Activated CD8-positive, alpha-beta memory T cell treated with anti-CD3 and anti-CD28 coated beads for 48 hours (primary cell): ENCODE measurements at places on chromosomes 1 and 21.

DNA sequence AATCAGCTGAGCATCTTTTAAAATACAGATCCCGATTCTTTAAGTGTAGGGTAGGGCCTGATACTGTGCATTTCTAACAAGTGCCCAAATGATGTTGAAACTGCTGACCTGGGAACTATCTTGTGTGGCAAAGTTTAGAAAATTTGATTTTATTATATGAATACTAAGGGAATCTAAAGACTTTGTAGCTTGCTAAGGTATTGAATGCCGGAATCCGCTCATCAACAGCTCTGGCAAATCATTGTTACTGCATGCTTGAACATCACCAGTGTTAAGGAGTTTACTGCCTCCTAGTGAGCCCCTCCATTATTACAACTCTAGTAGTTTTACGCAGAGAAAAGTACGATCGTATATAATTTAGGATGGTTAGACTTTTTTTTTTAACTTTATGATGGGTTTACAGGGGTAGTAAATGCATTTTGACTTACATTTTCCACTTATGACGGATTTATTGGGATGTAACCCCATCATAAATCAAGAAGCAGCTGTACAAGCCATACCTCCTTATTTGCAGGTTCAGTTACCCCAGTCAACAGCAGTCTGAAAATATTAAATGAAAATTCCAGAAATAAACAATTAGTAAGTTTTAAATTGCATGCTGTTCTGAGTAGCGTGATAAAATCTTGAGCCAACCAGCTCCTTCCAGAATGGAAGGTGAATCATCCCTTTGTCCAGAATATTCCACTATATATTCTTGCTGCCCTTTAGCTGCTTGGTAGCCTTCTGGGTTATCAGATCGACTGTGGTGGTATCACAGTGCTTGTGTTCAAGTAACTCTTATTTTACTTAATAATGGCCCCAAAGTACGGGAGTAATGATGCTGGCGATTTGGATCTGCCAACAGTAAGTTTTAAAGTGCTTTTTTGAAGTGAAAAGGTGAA is 892 bp downstream of the TYW3 start:
- DNase-seq = no peak

DNA sequence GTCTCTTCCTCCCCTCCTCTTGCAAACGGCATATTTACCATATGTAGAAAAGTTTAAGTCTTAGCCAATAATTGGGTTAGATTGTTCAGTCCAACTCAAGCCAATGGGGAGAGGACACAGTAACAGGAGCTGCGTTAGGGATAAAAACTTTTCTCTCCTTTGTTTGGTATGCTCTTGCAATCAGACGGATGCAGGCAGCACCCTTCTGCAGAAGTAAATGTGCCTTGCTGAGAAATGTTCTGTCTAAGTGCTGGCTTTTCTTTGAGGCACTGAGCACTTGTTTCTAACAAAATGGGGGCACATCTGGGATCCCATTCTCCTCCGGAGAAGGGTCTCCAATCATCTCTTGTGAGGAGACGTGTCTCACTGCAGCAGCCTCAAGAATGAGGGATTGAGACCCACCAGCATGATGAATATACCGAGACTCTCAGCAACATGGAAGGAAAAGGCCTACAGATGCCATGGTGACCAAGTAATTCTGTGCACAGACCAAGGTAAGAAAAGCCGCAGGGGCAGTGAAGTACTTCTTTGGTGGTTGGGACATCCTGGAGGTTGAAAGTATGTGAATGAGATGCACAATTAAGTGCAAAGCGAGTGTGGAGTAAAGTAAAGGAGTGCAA is 20.7 kb upstream of the GNG4 start:
- no peak for DNase-seq

DNA sequence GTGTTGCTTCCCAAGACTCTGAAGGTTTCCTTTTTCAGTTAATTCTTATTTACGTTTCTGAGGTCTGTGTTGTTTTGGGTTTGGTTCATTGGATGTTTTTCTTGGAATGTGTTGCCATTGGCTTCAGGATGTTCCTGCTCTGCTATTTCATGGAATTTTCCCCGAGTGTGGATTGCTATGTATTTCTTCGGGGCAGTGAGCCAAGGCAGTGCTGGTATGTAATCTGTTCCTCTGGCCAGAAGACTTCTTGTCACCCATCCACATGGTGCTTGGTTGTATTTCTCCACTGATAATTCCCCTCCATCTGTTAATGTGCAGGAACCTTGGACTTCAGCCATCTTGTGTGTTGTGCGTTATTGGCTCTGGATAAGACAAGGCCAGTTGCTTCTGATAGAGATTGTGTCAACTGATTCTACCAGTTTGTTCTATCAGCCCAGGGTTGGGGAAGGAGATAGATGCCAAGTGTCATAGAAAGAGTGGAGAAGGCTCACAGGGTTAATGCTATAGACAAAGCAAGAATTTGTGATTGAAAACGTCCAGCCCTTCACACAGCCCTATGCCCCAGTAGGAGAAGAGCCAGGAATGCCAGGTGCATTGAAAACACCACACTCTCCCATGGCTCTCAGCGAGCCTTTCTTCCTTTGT is 505.2 kb downstream of the PLPP3 start:
- DNase-seq = no peak

GRCh38 chr1:198656500-198656932 is 17.7 kb downstream of the PTPRC start:
- DNase-seq = no peak

DNA sequence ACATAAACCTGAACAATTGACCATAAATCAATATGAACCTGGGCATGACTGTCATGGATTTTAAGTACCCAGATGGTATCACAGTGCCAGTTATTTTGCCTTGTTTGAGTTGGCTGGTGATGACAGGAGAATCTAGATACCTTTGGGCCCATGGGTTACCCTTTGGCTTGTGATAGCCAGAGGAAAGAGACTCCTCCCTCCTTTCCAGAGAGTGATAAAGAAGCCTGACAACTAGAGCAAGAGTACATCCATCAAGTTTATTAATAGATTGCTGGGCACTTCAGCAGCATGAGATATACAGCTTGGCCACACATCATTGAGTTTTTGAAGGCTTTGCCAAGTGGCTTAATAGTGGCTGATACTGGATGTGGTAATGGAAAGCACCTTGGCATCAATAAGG is 6.6 kb upstream of the FMO3 start:
- DNase-seq = no peak

- DNase-seq = no peak
Measured at GRCh38 chr1:54701996-54702395, 13.7 kb upstream of the TTC4 start.

- DNase-seq = no peak
Measured at GRCh38 chr21:38095220-38095619, 161.6 kb upstream of the KCNJ15 start.

GRCh38 chr1:52436817-52437216 is 32.4 kb downstream of the PRPF38A start:
- DNase-seq = no peak

- no peak for DNase-seq
Measured at GRCh38 chr1:212451416-212452322, 18.9 kb downstream of the NENF start.

DNA sequence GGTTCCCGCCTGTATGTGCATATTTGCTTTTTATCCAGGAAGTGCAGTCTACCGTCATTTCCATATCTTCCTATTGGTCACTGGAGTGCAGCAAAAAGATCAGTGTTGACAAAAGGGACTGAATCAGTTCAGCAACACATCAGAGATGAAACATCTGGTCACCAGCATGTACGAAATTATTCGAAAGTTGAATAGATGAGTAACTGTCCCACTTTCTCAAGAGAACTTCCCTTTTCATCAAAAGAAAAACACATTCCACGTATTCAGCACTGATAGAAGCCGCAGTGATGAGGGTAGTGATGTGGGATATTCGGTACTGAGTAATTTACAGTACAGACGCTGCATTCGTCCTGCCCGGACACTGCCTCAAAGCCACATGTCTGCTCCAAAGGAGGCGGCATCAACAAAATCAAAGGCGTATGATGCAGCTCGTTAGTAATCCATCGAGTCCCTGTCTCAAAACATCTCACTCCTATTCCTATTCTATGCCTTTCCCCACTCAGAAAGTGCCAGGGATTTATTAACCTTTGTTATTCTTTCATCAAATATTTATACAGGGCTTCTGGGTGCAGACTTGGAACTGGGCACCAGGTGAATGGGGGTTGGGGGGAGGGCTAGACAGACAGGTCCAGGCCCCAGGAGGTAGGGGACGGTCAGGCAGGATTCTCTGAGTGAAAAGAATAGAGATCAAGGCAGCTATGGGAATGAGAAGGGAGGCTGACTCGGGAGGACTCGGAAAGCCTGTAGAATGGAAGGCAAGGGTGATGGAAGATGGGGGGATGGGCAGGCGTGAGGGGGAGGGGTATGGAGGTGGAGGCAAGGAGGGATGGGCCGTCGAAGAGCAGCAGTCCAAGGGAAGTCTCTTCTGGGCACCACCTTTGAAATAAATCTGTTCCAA is 79.5 kb upstream of the SLC45A1 start:
- no peak for DNase-seq

DNA sequence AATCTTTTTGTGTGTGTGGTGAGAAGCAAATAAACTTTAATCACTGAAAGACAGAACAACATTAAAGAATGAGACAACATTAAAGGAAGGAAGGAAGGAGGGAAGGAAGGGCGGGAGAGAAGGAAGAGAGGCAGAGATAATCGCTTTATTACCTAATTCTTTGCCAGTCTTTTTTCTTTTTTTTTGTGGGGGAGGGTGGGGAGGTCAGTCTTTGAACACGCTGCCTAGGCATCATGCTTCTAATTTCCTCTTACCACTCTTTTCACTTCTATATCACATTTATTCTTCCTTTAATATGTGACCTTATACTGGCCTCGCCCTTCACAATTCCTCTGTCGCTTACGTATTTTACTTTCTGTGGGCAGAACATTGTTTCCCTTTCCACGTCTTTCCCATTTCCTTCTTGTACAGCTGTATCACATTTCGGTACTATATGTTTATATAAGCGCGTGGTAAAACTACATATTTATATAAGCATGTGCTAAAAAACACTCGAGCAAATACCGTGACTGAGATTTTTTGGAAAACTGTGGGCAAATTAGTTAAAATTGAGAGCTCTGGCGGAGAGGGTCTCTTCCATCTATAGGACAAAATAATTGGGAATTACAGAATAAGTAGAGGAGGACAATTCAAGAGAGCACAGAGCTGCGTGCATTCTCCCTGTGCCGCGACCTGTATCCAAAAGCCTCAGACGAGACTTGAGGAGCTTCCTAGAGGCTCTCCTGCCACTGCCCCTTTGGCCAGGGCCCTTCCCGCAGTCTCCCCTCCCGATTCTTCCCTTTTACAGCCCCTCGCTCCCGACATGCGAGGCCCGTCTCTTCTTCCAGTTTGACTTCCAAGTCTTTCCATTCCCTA is 823 bp upstream of the PRKAA2 start:
- DNase-seq = no peak

DNA sequence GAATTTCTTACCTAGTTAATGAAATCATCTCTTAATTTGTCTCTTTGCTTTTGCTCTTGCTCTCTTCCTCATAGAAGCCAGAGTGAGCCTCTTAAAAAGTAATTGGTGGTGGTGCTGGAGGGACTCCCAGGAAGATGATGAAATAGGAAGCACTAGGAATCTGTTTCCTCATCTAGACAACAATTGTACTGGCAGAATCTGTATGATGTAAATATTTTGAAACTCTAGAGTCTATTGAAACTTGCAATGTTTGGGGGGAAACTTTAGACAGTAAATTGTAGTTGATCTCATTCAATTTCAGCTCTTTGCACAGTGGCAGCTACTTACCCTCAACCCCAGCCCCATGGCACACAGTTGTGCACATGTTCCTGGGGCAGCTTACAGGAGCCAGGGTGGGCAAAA is 10.6 kb downstream of the RGSL1 start:
- no peak for DNase-seq

DNA sequence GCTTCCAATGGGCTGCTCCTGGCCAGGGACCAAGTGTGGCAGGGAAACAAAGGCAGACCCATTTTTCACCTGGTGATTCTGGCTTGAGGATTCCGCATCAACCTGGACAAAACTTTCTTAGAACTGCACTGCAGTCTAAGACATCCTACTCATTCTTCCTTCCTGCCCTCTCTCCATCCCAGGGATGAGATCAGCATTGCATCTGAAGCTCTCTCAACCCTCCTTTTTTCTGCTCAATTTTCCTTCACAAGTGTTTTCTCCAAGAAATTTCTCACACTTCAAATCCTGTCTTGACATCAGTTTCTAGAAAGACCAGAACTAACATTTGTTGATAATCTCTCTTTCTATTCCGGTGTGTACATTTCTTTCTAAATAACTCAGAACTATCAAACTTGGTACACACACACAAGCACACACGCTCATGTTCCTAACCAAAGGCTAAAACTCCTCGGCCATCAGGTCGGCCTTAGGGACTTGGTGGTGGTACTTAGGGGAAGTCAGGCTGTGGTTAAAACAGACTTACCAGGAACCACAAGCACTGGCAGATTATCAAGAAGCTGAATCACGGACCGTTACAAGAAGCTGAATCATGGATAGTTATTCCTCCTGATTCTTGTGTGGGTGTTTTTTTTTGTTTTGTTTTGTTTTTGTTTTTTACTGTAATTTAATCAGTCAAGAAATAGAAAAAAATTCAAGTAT is 21.0 kb upstream of the CXADR start:
- no peak for DNase-seq

DNA sequence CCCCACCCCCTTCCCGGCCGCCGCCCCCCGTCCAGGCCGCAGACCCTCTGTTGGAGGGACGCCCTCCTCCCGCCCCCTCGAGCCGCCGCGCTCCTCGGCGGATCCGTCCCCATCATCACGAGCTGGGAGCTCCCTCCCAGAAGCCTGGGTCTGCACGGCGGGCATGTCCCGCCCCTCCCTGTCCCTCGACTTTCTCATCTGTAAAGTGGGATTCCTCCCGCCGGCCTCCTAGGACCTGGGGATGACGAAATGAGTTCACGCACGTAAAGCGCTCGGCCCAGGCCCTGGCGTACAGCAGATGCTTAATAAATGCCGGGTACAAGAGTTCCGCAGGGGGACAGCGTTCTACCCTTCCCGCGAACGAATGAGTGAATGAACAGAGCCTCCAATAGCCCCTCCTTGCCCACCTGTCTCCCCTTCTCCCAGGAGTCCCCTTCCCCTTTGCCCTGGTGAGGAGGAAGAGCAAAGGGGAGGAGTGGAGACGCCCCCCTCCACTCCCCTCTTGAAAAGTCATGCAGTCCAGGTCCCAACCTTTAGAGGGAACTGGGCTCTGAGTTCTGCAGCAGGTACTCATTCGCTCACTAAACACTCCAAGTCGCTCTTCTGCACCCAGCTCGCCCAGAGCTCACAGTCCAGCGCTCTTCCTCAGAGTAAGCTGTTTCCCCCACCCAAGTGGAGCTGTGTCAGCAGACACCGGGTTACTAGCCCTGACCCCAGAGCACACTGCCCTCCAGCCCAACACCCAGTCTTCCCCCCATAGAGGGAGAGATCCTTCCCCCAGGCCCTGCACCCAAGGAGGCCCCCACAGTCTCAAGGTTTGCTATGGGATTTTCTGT is 16.8 kb downstream of the RAP1GAP start:
- no peak for DNase-seq
